Stimulated activated CD8-positive, alpha-beta memory T cell treated with anti-CD3 and anti-CD28 coated beads, Interleukin-12 subunit alpha, Interleukin-12 subunit beta, amount 100 ng/mL, for 1 hour (primary cell): ENCODE measurements at places on chromosomes 16 and 17.
A peak's percentile ranks its signal among the peaks of the same experiment; 100 is the strongest.

- no peak for DNase-seq
These were observed 228.7 kb downstream of the SOX9 start for GRCh38 chr17:72349491-72349995.

DNA sequence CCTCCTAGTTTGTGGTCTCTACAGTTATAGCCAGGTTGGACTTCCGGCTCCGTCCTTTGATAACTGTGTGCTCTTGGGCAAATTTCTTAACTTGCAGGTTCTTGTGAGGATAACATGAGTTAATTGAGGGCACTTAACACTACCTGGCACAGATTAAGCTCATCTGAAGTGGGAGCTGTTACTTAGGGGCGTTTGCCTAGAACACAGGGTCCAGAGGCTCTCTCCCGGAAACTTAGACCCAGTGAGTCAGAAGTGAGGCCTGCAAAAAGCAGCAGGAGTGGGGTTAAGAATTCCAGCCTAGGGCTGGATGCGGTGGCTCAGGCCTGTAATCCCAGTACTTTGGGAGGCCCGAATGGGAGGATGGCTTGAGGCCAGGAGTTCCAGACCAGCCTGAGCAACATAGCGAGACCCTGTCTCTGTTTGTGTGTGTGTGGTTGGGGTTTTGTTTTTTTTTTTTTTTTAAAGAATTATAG lies 1.4 kb downstream of the MVP start:
- no peak for DNase-seq

DNA sequence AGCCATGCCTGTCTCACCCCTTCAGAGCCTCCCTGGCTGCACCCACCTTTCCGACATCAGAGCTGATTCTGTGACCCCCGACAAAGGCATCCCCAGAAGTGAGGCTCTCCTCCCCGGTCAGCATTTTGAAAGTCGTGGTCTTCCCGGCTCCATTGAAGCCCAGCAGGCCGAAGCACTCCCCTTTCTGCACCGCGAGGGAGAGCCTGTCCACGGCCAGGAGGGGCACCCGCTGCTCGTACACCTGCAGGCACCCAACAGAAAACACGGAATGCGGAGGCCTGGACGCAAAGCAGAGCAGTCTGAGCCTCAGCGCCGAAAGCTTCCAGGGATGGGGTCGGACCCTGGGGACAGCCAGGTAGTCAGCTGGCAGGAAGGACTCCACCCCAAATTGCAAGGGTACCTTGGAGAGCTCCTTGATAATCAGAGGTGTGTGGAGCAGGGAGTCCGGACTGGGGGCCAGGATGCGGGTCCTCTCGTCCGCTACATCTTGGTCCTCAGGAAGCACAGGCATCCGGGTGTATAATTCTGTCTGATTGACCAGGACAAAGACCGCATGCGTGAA lies 13.1 kb upstream of the RNPS1 start:
- DNase-seq: no peak

DNA sequence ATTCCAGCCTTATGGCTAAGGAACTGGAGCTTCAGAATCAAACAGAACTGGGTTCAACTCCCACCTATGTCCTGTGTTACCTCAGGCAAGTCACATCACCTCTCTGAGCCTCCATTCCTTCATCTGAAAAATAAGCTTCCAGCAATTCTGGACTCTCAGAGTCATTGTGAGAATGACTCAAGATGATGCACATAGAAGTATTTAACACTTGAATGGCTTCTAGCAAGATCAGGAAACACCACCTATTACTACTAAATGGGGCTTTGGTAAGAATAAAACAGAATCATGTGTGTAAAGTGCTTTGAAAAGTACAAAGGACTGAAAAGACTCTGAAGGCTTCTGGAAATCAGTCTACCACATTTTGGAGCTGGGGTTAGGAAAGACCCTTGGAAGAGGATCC lies 30.8 kb upstream of the CALB2 start:
- no peak for DNase-seq

- DNase-seq: no peak
These were observed 9.0 kb upstream of the PHKG2 start for GRCh38 chr16:30738984-30739951.

GRCh38 chr17:57108671-57109392 lies 23.8 kb downstream of the AKAP1 start:
- DNase-seq: no peak

- DNase-seq: no peak
These were observed 5.9 kb downstream of the ZNF207 start for GRCh38 chr17:32355649-32356377.

DNA sequence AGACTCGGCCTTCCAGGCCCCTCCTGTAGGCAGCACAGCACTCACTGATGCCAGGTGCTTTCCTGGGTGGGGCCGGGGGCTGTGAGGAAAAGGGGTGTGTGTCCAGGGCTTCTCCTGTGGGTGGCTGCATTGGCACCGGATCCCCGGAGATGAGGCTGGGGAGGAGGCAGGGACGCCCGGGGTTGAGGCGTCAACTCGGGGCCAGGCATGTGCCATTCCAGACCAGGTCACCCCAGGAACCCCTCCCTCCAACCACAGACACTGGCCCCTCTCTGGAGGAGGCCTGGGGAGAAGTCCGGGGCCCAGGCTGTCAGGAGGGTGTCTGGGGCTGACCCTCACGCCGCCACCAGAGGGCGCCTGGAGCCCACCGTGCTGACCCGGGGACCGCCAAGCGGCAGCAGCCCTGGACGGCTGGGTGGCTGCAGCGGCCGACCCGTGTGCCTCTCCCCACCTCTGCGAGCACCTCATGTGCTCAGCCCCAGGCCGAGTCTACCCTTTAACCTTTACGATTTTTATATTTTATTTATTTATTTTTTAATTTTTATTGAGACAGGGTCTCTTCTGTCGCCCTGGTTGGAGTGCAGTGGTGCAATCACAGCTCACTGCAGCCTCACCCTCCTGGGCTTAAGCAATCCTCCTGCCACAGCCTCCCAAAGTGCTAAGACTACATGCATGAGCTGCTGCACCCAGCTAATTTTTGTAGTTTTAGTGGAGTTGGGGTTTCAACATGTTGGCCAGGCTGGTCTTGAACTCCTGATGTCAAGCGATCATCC lies 3.2 kb upstream of the METRN start:
- peak; percentile 64 for DNase-seq

GRCh38 chr16:89696670-89697128 lies 4.8 kb downstream of the SPATA2L start:
- DNase-seq: no peak

DNA sequence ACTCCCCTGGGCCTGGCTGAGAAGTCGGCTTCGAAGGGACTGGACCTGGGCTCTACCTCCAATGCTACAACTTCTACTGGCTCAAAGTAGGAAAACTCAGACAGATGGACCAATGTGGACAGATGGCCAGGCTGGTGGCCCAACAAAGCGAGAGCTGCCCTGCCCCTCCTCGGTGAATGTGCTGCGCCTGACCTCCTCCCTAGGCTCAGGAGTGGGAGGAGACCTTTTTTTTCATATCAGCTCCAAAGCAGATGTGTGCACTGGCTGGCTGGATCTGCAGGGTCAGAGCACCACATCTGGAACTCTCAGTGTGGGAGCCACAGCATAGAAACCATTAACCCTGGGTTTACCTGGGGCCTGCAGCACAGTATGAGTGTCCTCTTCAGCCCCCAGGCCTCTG lies 20.8 kb downstream of the ATP6V0D1 start:
- no peak for DNase-seq

DNA sequence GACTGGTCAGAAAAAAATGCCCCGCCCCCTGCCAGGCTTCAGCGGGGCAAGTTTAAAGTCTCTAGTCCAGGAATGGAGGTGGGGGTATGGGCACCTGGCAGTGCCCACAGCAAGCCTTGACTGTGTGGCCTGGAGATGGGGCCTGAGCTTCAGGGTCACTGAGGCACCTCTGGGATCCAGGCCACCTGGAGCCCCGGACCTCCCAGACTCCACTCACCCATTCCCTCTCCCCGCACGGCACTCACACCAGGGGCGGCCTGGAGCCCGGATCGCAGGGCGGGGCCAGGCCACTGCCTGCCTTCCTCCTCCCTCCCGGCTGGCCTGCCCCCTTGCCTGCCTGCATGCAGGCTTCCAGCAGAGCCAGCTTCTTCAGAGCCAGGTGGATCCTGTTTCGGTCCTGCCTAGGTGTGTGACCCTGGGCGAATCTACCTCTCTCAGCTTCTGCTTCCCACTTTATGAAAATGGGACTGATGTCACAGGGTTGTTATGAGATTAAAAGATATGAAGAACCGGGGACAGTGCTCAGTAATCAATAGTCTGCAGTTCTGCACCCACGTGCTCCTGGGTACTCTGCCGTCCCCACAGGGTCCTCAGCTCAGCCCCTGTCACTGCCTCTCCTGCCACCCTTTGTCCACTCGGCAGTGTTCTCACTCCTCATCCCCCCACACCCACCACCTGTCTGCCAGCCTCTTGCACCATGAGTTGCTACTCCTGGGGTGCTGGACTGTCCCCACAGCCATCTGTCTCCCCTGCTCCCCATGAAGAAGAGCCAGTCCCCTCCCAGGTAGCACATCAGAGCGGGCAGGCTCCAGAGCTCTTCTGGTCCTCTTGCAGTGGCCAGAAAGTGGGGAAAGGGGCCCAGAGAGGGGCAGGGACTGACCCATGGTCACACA lies 1.2 kb upstream of the TCAP start:
- no peak for DNase-seq

GRCh38 chr16:2422123-2422867 lies 7.0 kb upstream of the CCNF start:
- no peak for DNase-seq

DNA sequence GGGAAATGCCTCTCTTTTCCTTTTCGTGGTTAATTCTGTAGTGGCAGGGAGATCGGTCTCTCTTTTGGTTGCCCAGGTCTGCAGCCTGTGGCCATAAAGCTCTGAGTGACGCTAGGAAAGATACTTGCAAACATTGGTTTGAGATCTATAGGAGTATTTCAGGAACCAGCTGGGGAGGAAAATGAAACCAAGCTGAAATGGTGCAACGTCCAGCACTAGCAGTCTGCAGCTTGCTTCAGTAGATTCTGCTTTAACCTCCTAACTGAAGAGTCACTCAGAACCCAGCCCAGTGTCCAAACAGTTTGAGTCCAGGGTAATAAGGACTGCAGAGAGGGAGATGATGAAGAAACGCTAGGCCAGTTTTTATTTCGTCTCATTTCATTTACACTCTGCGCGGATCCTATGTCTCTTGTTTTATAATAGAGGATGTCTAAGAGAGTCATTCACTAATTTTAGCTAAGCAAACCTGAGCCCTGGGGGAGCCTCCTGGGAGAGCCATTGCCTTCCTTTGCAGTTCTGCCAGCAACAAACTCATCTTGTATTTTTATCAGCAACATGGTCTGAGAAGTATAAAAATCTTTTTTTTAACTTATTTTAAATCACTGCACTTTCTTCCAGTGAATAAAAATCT lies 12.0 kb downstream of the SP2 start:
- DNase-seq: no peak

DNA sequence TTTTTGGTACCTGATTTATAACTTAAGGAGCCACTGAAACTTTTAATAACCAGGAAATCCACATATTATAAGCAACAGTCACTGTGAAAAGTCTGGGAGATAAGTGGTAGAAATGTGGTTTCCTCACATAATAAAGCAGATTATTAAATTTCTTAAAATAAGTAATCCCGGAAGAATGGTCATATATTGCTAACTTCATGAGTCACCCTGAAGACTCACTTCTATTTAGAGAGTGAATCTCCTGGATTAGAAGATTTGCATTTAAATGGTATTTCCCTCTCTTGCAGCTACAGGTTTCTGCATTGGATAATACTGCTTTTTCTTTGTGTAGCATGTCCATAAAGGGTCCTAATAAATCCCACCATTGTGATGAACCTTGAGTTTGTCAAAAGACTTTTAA lies 1286.8 kb upstream of the CDH8 start:
- no peak for DNase-seq
